Frontal cortex (tissue), 4 donors: ENCODE measurements at places on chromosomes 12 and 14. TPM values are rescaled to one million over a fixed set of nuclear protein-coding genes. Genes with fewer than 3 reads are reported as not detected.

The TSPAN19 gene
- total RNA-seq: not detected

The CYP27B1 gene
- not detected for total RNA-seq

The ABHD12B gene
- total RNA-seq: not detected

The RTN1 gene
- 877 TPM for total RNA-seq

The NT5DC3 gene
- total RNA-seq: 22.4 TPM

The SOAT2 gene
- total RNA-seq: under 0.01 TPM

The DEPDC4 gene
- 2.4 TPM for total RNA-seq

The CLIP1 gene
- 72.2 TPM for total RNA-seq

The FSCB gene
- total RNA-seq: not detected

The LGMN gene
- total RNA-seq: 28.9 TPM

The LUM gene
- total RNA-seq: 12.6 TPM
